CD4-positive, alpha-beta T cell treated with Interferon gamma for 1 hour (primary cell): ENCODE measurements at places on chromosomes 2 and 18.

GRCh38 chr2:168639441-168639898, 163.0 kb upstream of the NOSTRIN start:
- no peak for DNase-seq

GRCh38 chr18:31102941-31103340, 720 bp upstream of the DSC2 start:
- DNase-seq = no peak

GRCh38 chr2:217806482-217806765, 196.4 kb downstream of the TNS1 start:
- no peak for DNase-seq

DNA sequence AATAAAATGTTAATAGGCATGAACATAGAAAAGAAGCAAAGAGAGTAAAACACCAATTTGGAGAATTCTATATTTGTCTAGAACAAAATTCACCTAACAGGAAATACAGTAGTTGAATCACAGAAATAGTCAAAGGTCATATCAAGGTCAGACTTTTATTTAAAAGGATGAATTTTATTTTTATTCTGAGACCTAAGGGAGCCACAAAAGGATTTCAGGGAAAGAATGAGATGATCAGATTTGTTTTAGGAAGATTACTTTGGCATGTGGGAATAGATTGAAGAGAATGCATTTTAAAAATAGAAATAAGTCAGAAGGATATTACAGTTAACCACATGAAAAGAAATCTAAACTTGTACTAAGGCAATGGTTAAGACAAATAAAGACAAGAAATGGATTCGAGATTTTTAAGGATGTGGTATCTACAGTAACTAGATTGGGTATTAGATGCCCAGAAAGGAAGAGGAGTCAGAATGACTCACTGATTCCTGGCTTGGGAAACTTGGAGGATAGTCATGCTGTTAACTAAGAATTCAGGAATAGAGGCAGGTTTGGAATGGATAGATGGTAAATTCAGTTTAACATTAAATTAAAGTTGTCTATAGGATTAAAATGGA, 56.0 kb downstream of the METTL4 start:
- no peak for DNase-seq

DNA sequence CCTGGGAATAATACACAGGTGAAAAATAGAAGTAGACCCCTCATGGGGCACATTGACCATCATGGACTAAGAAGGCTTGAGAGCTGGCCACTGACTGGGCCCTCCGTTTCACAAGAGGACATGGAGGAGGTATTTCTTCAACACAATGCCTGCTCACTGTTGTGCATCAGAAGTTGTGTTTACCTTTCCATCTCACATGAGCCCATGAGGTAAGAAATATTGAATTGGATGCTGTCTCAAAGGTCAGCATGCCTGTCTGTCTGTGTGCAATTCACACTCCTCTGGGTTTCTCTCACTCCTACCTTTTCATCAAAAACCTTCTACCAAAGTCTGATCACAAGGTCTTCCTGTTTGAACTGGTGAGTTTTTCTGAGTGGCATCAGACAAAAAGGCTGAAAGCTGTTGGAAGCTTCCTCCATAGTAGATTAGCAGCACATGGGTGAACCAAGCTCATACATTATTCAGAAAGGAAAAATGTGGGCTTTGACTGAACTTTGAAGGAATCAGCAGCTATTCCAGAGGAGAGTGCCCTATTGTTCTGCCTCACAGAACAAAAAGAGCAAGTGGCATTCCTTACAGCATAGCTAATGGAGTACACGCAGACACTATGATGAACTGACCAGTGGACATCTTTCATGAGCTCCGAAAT, 143.2 kb upstream of the RND3 start:
- no peak for DNase-seq

GRCh38 chr2:82511894-82512293, 1947.2 kb downstream of the SUCLG1 start:
- no peak for DNase-seq

GRCh38 chr2:169221745-169222369, 140.5 kb downstream of the LRP2 start:
- DNase-seq = no peak

GRCh38 chr2:239264492-239264837, 136.4 kb downstream of the HDAC4 start:
- DNase-seq = peak; percentile 27

- DNase-seq = no peak
Observed at GRCh38 chr2:85807756-85808155, 54.0 kb downstream of the ATOH8 start.

- no peak for DNase-seq
Observed at GRCh38 chr2:88187927-88188326, 17.8 kb downstream of the THNSL2 start.

DNA sequence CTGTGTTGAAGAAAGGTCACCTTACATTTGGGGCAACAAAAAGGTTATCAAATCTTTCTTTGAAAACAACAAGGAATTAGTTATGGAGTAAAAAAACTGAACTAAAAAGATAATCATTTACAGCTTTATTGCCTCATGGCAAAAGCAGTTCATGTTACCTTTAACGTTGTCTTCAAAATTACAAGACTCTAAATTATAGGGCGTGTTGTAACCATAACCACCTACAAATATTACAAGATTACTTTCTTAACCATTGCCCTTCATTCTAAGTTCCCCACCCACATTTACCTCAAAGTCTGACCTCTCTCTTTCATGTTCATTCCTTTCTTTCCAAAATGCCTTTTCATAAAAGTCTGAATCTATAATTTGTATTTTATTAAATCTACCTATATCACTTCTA, 74.6 kb upstream of the LRATD1 start:
- DNase-seq = no peak

- DNase-seq = no peak
Observed at GRCh38 chr2:173217116-173217840, 137.4 kb upstream of the CDCA7 start.

DNA sequence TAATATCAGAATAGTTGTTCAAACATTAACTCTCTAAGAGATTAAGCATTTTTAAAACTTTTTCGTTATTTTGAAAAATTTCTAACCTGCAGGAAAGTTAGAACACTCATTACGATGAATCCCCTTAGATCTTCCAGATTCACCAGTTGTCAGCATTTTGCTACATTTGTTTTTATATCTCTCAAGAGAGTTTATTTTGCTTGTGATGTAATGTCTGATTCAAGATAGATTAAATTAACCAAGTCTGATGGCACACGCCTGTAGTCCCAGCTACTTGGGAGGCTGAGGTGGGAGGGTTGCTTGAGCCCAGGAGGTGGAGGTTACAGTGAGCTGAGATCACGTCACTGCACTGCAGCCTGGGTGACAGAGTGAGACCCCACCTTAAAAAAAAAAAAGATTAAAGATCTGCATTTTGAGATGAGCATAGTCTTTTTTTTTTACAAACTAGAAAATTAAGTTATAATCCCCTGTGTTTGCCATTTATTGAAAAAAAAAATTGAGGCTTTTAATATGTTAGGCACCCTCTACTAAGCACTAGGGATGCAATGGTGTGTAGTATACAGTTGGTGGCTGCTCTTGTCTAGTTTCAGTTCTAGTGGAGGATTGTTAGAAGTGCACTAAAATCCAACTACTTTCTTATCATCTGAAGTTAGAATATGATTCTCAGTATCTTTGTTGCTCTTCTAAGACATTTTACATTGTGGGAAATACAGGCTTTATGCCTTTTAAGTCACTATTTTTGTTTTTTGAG, 20.9 kb downstream of the RAB10 start:
- DNase-seq = no peak

DNA sequence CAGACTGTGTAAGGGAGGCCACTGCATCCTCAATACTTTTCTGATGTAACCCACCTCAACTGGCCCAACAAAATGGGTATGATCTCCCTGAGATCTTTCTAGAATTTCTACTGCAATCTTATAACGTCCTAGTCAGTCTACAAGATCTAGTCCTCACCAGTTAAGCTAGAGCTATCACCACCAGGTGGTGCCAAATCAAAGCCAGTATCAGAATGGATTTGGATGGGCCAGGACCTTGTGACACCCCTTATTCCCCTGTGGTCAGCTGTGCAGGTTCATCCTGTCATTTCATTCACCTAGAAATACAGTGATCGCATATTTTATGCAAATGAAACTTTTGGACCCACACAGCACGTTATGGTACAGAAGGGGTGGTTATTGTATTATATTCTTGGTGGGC, 90.3 kb downstream of the OLA1 start:
- DNase-seq = peak; percentile 6

- DNase-seq = peak; percentile 52
Observed at GRCh38 chr2:126971481-126972278, 73.0 kb downstream of the TEX51 start.
